GM23248 (cell line): ENCODE measurements at places on chromosomes 5 and 9. TPM values are rescaled to one million over a fixed set of nuclear protein-coding genes. Genes with fewer than 3 reads are reported as not detected.

The SPINK13 gene
- not detected in 2 replicates for total RNA-seq

GRCh38 chr5:122498163-122498562, 186.1 kb downstream of the SNCAIP start:
- no peak overlapping the region for H3K27ac ChIP-seq
- H3K4me1 ChIP-seq: peaks cover 11% of the 10 kb centered on the region; the same call in 1 of the 2 replicates
- H3K4me3 ChIP-seq: no peak overlapping the region
- H3K36me3 ChIP-seq: no peaks in the 10 kb centered on the region

The COL15A1 gene
- total RNA-seq: 16.8 and 17.8 TPM in 2 replicates

GRCh38 chr9:5580650-5581049, 48.3 kb upstream of the RIC1 start:
- H3K4me3 ChIP-seq: no peak overlapping the region
- no peaks in the 10 kb centered on the region for H3K27me3 ChIP-seq
- DNase-seq: no peak
- no peaks in the 10 kb centered on the region for H3K36me3 ChIP-seq
- no peak overlapping the region for H3K27ac ChIP-seq

DNA sequence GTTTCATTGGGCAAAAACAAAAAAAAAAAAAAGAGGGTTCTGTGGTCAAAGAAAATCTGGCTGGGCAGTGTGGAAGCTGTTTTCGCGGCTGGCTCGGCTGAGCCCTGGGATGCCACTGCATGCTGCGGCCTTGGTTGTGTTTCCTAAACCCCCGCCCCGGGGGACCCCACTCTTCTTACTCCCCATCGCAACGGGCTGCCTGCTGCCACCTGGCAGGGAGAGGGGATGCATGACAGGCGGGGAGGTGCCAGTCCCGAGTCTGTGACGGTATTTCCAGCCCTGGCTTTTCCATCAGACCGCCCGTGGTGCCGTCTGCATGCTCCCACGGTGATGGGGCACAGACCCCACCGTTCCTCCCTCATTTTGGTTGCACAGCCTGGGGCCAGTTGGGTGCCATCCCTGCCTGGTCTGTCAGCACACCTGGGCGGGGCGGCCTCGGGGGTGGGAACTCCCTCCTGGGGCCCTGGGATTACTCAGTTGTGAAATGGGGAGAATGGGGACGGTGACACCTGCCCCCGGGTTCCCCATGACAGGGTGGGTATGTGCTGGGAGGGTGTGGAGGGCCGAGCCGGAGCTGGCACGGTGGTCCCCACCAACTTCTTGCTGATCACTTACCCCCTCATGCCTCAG, 101.0 kb downstream of the RXRA start:
- no peak for DNase-seq
- H3K4me1 ChIP-seq: 0 out of 2 replicates have a peak, but pooled peaks cover under 1% of the 10 kb centered on the region
- 0 out of 2 replicates have a peak, but pooled peaks cover 4% of the 10 kb centered on the region for H3K36me3 ChIP-seq
- no peak overlapping the region for H3K4me3 ChIP-seq

DNA sequence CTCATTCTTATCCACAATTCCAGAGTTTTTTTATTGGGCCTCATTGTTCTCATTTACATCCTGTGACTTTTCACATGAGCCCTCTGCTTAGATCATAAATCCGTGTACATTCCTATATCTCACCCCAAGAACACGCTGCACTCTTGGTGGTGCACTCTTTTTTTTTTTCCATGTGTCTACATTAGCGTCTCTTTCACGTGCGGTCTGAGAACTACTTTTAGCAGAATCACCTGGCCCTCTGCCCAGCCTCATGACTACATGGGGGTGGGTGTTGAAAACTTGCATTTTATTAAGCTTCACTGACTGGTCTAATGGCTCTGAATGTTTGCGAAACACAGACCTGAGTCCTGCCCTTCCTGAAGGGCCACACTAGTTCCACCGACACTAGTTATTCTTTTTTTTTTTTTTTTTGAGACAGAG, 18.6 kb downstream of the C9orf57 start:
- H3K27ac ChIP-seq: 0 out of 2 replicates have a peak overlapping the region, but pooled peaks have one; percentile 3
- DNase-seq: peak; percentile 94
- H3K4me1 ChIP-seq: 0 out of 2 replicates have a peak, but pooled peaks cover 4% of the 10 kb centered on the region
- H3K4me3 ChIP-seq: no peak overlapping the region
- no peaks in the 10 kb centered on the region for H3K36me3 ChIP-seq

DNA sequence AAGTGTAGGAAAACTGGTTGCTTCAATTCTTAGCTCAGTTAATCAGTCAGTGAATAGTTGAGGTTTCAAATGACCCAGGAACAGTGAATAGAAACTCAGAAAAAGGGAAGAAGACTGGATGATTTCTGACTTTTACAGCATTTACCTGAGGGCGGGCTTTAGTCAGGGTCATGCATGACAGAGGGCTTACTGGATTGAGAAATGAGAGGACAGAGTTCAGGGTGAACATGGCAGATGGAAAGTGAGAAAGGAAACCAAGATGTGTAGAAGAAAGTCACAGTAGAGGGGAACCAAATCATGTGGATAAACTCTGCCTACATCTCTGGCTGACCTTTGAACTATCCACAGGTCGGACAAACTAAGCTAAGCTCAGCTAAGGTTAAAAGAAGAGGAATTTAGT, 596.0 kb downstream of the SEMA5A start:
- no peak for DNase-seq
- no peaks in the 10 kb centered on the region for H3K27me3 ChIP-seq
- H3K27ac ChIP-seq: no peak overlapping the region
- H3K36me3 ChIP-seq: no peaks in the 10 kb centered on the region
- H3K4me1 ChIP-seq: no peaks in the 10 kb centered on the region

The GRIN1 gene
- 0.76 TPM in 1 of 2 replicates, not detected in the other for total RNA-seq

DNA sequence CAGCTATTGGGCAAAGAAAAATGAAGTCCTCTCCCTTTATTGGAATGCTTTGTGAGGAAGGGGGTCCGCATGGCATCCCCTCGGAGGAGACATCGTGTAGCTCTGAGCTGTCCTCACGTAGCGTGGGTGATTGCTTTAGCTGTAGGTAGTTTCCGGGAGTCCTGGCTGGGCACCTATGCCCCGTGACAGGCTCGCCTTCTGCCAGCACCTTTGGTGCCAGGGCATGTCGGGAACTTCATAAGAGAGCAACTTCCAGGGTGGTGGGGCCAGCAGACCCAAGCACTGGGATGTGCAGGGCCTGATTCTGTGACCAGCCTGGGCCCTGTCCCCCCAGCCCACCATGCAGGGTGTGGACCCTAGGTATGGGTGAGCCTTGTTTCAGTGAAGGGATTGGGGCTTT, 64.0 kb downstream of the WNK2 start:
- no peak overlapping the region for H3K27ac ChIP-seq
- DNase-seq: no peak
- no peaks in the 10 kb centered on the region for H3K36me3 ChIP-seq
- no peak overlapping the region for H3K4me3 ChIP-seq
- no peaks in the 10 kb centered on the region for H3K4me1 ChIP-seq

DNA sequence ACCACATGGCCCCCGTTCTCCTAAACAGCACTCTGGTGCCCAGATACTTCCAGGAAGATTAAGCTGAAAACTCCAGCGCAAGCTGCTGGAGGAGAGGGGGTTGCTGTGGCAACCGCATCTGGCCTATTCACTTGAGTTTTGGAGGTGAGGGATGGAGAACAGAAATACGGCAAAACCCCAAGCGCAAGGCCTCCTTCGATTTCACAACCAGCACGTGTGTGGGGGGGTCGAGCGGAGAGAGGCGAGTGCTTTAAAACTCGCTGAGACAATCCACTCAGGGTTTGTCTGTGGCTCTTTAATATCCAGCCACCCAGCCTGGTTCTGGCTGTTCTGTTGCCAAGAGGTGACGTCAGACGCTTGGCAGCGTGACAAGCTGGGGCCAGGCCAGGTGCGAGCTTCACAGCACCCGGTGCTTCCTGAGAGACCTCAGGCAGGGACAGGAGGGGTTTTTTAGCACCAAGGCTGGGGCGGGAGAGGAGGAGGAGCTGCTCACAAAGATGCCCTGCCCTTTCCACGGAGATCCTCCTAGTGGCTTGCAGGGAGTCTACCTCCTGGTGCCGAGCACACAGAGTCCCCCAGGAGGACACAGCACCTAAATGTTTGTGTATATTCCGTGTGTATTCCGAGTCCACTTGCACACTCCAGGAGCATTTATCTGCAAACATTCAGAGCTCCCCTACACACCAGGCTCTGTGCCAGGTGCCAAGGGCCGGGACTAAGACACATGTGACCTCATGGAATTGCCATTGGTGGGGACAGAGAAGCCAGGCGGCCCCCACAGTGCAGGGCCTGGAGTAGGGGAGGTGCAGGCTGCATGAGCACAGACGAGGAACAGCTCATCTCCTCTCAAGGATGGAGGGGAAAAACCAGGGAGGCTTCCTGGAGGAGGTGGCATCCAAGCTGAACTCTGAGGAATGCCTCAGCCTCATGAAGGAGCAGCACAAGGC, 194.6 kb downstream of the OLFM1 start:
- no peak overlapping the region for H3K4me3 ChIP-seq
- peak; percentile 36 for DNase-seq
- no peaks in the 10 kb centered on the region for H3K4me1 ChIP-seq
- no peaks in the 10 kb centered on the region for H3K36me3 ChIP-seq
- peaks cover 31% of the 10 kb centered on the region for H3K27me3 ChIP-seq
- H3K27ac ChIP-seq: no peak overlapping the region

The PHF24 gene
- total RNA-seq: 0.25 TPM in 1 of 2 replicates, not detected in the other

GRCh38 chr9:128732576-128732975, 8.6 kb upstream of the ZDHHC12 start:
- no peak for DNase-seq
- H3K27me3 ChIP-seq: no peaks in the 10 kb centered on the region
- no peak overlapping the region for H3K4me3 ChIP-seq
- H3K4me1 ChIP-seq: no peaks in the 10 kb centered on the region
- no peaks in the 10 kb centered on the region for H3K36me3 ChIP-seq

DNA sequence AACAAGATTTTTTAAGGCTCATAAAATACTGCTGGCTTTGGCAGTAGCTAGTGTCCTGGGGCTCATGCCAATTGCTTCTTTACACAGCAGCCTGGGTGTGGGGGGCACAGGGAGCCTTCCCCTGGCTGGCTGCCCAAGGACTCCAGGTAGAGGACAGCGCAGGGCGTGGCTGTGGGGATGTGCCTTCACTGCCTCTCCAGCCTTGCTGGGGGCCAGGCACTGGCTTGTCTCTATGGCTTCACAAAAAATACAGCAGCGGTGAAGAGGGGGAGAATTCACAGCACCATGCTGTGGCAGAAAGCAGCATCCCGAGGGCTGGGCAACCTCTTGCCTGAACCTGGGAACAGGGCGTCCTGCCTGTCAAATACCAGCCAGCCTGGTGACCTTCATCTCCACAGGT, 57.4 kb downstream of the DAP start:
- peaks cover 61% of the 10 kb centered on the region for H3K4me1 ChIP-seq
- H3K27me3 ChIP-seq: no peaks in the 10 kb centered on the region
- H3K27ac ChIP-seq: no peak overlapping the region
- H3K4me3 ChIP-seq: no peak overlapping the region

DNA sequence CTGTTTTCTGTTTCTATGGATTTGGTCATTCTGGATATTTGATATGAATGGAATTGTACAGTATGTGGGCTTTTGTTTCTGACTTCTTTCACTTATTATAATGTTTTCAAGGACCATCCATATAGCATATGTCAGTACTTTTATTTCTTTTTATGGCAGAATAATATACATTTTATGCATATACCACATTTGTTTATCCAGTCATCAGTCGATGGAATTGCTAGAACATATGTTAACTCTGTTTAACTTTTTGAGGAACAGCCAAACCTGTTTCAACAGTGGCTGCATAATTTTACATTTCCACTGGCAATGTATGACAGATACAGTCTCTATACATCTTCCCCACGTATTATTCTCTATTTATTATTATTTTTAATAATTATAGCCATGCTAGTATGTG, 131.6 kb downstream of the PARP8 start:
- H3K36me3 ChIP-seq: no peaks in the 10 kb centered on the region
- H3K27me3 ChIP-seq: no peaks in the 10 kb centered on the region
- no peak for DNase-seq
- H3K27ac ChIP-seq: no peak overlapping the region
- H3K4me3 ChIP-seq: no peak overlapping the region

- no peak for DNase-seq
- H3K36me3 ChIP-seq: no peaks in the 10 kb centered on the region
- no peaks in the 10 kb centered on the region for H3K27me3 ChIP-seq
- no peak overlapping the region for H3K27ac ChIP-seq
- no peaks in the 10 kb centered on the region for H3K4me1 ChIP-seq
- H3K4me3 ChIP-seq: no peak overlapping the region
Measured at GRCh38 chr5:130529511-130530485, 625.5 kb downstream of the CHSY3 start.

DNA sequence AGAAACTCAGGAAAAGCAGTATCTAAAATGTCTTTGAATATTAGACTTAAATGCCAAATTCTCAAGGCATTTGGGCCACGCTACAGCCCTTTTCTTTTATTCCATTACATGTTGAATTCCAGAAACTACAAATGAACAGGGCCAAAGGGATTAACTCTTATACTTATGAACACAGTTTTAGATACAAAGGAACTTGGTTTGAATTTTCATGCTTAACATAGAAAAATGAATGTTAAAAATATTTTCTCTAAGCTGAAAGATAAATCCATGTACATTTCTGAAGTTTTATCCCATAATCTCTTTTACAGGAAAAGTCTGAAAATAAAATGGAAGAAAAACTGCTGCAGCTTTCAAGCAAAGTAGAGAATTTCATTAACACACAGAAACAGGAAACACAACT, 56.8 kb downstream of the FAM81B start:
- H3K4me1 ChIP-seq: peaks cover 7% of the 10 kb centered on the region; the same call in 1 of the 2 replicates
- H3K4me3 ChIP-seq: no peak overlapping the region
- DNase-seq: no peak
- H3K27ac ChIP-seq: no peak overlapping the region
- H3K27me3 ChIP-seq: no peaks in the 10 kb centered on the region
- no peaks in the 10 kb centered on the region for H3K36me3 ChIP-seq

GRCh38 chr5:38922199-38922598, 76.4 kb downstream of the OSMR start:
- no peak overlapping the region for H3K4me3 ChIP-seq
- H3K27me3 ChIP-seq: no peaks in the 10 kb centered on the region
- peaks cover 32% of the 10 kb centered on the region for H3K4me1 ChIP-seq
- H3K36me3 ChIP-seq: peaks cover 56% of the 10 kb centered on the region; the same call in 1 of the 2 replicates
- peak; percentile 69 for DNase-seq
- no peak overlapping the region for H3K27ac ChIP-seq

GRCh38 chr9:121376214-121376830, 6.3 kb upstream of the STOM start:
- H3K27ac ChIP-seq: no peak overlapping the region
- H3K27me3 ChIP-seq: no peaks in the 10 kb centered on the region
- peaks cover 14% of the 10 kb centered on the region for H3K4me1 ChIP-seq
- no peaks in the 10 kb centered on the region for H3K36me3 ChIP-seq

- H3K4me1 ChIP-seq: no peaks in the 10 kb centered on the region
- no peak for DNase-seq
- no peaks in the 10 kb centered on the region for H3K36me3 ChIP-seq
Measured at GRCh38 chr5:88426441-88426840, 157.8 kb upstream of the TMEM161B start.

GRCh38 chr9:126915846-126916543, 1.4 kb downstream of the RALGPS1 start:
- no peak overlapping the region for H3K27ac ChIP-seq
- no peaks in the 10 kb centered on the region for H3K36me3 ChIP-seq
- H3K4me1 ChIP-seq: no peaks in the 10 kb centered on the region
- peaks cover 11% of the 10 kb centered on the region; the same call in 1 of the 2 replicates for H3K27me3 ChIP-seq
- no peak overlapping the region for H3K4me3 ChIP-seq

The STKLD1 gene
- total RNA-seq: 0.32 and 3.4 TPM in 2 replicates

GRCh38 chr9:114117614-114117995, 18.5 kb upstream of the KIF12 start:
- no peaks in the 10 kb centered on the region for H3K36me3 ChIP-seq
- peaks cover 13% of the 10 kb centered on the region for H3K27me3 ChIP-seq
- no peak overlapping the region for H3K27ac ChIP-seq
- H3K4me3 ChIP-seq: no peak overlapping the region
- 0 out of 2 replicates have a peak, but pooled peaks cover 9% of the 10 kb centered on the region for H3K4me1 ChIP-seq
- no peak for DNase-seq

- peak overlapping the region; percentile 38 for H3K27ac ChIP-seq
- H3K4me3 ChIP-seq: no peak overlapping the region
- H3K27me3 ChIP-seq: no peaks in the 10 kb centered on the region
- H3K4me1 ChIP-seq: peaks cover 38% of the 10 kb centered on the region
Measured at GRCh38 chr9:5622016-5622415, 6.9 kb upstream of the RIC1 start.
